ENCODE measurements at places on chromosomes 16 and 17.

DNA sequence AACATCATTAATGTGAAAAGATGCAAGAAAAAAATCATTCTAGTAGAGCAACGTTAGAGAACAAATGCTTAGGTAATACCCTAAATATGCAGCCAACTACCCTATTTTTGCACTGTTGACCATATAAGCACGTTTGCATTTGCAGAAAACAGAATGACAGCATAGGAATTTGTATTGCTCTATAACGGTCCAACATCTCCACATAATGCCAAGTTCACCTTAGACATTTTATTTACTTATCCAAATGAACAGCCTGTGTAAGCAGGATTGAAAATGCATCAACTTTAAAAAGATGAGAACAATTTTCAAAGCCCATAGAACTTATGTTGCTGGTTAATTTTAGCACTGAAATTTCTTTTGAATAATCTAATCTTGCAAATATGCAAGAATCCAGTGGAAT, 19.1 kb upstream of the RSL1D1 start:
- no peak for DNase-seq

GRCh38 chr16:17831330-17831729, 360.6 kb upstream of the XYLT1 start:
- DNase-seq, result no peak

GRCh38 chr17:76077584-76078110, 1.3 kb upstream of the ZACN start:
- no peak for DNase-seq

DNA sequence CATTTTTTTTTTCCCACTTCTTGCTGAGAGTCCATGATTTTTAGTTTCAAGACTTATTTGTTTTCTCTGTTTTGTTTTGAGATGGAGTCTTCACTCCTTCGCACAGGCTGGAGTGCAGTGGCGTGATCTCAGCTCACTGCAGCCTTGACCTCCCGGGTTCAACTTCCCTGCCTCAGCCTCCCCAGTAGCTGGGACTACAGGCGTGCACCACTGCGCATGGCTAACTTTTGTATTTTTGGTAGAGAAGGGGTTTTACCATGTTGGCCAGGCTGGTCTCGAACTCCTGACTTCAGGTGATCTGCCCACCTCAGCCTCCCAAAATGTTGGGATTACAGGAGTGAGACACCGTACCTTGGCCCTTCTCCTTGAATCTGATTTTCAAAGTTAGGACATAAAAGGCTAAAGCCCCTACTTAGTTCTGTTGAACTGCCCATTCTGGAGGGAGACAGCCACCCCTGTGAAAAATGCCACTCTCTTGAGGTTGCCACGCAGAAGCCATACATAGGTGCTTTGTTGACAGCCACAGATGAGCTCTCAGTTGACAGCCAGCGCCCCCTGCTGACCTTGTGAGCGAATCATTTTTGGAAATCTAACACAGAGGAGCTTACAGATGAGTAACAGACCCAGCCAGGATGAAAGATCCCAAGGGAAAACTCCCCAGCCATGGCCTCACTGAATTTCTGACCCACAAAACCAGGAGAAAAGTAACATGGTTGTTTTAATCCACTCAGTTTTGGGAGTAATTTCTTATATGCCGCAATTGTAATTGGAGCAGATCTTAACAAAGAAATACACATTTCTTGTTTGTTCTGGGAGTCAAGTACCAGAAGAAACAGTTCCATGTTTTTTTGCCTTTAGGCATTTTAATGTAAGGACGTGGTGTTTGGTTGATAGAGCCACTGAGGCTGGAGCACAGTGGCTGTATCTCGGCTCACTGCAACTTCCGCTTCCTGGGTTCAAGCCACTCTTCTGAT, 38.8 kb downstream of the PKD1L3 start:
- peak; percentile 69 for DNase-seq

DNA sequence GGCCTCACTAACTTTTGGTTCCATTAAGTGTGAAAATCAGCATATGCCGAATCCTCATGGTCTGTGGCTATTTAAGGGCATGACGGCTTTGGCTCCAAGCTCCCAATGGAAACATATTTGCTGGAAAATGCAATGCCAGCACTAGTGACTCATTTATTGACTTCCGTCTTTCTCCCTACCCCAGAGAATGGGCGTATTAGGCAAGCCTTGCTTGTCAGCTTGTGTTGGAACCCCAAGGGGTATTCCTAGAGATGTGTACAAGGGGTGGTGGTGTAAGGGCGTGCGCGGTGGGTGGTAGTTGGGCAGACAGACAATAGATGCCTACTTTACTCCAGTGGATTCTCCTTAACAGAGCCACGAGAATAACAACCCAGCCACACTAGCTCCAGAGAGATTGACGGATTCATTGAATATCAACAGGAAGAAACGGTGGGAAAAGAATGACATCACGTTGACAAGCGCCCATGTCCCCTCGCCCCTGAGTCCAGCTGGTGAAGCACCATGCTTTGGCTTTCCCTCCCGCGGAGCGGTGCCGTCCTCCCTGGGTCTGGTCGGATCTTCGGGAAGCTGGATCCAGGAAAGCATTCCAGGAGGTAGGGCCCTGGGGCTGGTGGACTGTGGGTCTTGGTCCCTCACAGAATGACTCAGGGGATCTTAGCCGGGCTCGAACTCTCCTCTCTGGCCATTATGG, 10.3 kb downstream of the CD300LB start:
- DNase-seq, result no peak

- DNase-seq, result no peak
These were observed 69.2 kb downstream of the PRKCB start for GRCh38 chr16:23905027-23905426.

GRCh38 chr17:47744168-47745036, 11.4 kb downstream of the TBX21 start:
- no peak for DNase-seq

DNA sequence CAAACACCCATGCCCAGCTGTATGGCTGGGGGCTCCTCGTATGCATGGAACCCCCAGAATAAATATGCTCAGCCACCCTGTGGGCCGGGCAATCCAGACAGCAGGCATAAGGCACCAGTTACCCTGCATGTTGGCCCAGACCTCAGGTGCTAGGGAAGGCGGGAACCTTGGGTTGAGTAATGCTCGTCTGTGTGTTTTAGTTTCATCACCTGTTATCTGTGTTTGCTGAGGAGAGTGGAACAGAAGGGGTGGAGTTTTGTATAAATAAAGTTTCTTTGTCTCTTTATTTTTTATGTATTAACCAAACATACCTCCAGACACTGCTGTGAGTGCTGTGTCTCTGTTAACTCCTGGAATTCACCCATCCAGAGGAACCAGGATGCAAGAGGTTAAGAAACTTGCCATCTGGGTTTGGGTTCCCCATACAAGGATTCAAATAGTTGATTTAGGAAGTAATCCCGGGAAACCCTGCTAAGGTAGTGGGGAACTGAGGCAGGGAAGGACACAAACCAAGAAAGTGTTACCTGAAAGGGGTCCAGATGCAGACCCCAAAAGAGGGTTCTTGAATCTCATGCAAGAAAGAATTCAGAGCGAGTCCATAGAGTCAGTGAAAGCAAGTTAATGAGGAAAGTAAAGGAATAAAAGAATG, 37.4 kb upstream of the IL21R start:
- no peak for DNase-seq

DNA sequence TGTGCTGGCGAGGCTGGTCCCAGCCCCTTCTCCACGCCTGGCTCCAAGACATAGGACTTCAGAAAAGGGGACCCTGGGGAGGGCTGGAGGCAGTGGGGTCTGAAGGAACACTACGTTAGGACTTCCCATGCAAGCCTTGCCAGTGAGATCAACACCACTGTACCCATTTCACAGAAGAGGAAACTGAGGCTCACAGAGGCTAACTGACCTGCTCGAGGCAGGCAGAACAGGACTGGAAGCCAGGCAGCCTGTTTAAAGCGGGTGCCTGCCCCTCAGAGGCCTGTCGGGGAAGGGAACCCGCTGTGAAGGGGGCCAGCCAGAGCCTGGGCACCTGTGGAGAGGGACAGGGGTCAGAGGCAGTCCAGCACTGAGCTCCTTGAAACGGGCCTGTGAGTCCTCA, 32.3 kb downstream of the PEMT start:
- no peak for DNase-seq

GRCh38 chr16:85236818-85237150, 124.5 kb upstream of the CIBAR2 start:
- DNase-seq, result no peak

DNA sequence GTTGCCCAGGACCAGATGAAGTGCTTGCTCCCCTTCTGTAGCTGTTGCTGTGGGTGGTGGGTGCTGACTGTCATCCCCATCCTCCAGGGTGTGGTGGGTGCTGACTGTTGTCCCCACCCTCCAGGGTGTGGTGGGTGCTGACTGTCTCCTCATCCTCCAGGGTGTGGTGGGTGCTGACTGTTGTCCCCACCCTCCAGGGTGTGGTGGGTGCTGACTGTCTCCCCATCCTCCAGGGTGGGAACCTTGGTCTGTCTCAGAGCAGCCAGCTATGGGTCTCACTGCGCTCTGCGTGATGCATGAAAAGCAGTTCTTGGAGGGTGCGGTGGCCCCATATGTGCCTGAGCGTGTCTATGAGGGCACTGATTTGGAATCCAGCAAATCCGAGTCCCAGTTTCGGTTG, 163.8 kb downstream of the RPTOR start:
- no peak for DNase-seq

GRCh38 chr17:77343031-77343800, 202.4 kb downstream of the SEC14L1 start:
- DNase-seq, result no peak

- DNase-seq, result no peak
These were observed 240.8 kb downstream of the KATNIP start for GRCh38 chr16:27790546-27791403.

Measured in activated T-cell treated with anti-CD3 and anti-CD28 coated beads for 24 hours (primary cell).